Stimulated activated CD4-positive, alpha-beta T cell treated with anti-CD3 and anti-CD28 coated beads, Interleukin-15, amount 100 ng/mL, for 1 hour (primary cell): ENCODE measurements at places on chromosomes 6 and 20.

DNA sequence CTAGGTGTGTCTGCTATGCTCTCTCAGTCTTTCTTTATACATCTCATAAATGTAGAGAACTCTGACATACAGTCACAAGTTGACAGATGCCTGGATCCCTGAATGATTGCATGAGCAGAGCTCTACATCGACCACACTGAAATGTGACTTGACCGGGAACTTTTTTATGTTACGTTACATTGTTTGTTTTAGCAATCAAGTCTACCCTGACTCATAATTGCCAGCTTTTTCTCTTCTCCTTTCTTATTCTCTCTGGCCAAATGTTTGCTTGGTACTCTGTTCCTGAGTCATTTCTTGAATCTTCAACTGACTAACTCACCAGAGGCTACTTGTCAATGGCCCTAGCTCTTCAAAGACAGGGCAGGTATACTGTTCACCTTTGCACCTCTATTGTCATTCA, 213.6 kb upstream of the DTNBP1 start:
- no peak for DNase-seq

DNA sequence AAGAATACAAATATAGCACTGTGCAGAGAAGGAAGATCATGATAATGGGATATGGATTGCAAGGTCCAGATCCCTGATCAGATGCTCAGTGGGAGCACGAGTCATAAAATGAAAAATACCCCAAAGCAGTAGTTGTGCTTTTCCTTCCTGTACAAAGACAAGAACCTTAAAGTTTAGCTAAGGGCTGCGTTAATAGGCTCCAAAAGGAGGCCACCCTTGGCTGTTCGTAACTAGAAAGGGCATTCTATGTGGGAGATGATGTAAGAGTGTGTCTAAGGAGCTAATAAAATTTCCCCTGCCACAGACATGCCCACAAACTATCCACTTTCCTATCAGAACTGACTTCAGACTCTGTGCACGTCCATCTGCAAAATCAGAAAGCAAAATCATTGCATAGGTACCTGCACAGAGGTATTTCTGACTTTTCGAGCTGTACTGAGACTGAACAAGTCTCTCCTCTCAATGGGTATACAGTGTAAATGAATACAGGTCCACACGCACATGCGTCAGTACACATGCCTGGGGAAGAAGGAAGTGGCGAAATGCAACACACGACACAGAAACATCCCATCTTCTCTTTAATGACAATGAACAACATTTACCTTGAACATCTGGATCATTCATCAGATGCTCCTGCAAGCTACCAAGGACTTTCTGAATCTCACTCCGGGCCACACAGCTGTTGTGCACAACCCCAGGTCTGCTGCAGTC, 16.9 kb upstream of the ANKRD60 start:
- no peak for DNase-seq

DNA sequence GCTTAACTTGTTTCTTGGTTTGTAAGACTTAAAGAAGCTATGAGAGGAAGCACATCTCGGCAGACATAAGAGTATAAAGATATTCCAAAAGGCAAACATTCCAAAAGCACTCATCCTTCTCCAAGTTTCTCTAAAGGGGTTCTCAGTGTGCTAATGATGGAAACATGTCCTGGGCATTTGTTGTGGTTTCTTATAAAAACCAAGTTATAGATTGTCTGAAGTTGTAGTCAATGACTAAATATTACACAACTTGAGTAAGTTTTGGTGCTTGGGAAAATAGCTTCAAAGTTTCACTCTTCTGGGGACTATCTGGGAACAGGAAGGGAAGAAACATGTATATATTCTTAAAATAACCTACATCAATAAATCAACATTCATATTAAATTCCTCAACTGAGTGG, 128.3 kb upstream of the TBX18 start:
- DNase-seq = no peak

GRCh38 chr6:26311012-26311384, 54.0 kb upstream of the BTN3A2 start:
- no peak for DNase-seq

GRCh38 chr6:82017288-82017687, 230.3 kb downstream of the IBTK start:
- DNase-seq = no peak
